ENCODE measurements at places on chromosomes 4 and X.

GRCh38 chr4:8860892-8861575, 10.6 kb downstream of the HMX1 start:
- DNase-seq, result no peak

DNA sequence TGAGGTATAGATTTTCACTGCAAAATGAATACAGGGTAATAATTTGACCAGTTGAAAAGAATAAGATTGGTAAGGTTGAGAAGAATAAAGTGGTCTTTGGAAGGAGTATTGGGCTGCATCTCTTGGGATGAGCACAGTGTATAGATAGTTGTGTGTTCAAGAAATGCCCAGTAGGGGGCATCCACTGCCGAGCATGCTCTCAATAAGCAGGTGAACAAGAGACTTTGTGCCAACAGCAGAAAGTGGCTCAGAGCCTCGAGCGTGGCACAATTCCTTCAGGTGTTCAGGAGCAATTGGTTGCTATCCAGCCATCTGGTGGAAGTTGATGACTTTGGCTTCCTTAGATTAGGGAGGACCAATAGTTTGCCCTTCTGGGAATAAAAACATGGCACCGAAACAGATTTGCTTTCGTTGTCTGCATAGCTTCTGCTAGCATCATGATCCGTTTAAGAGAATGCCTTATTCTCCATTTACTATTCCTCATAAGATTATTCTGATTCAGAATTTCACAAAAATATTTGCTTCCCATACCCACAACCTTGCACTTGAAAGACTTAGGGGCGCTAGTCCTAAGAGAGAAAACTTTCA, 258.1 kb upstream of the NEIL3 start:
- no peak for DNase-seq

DNA sequence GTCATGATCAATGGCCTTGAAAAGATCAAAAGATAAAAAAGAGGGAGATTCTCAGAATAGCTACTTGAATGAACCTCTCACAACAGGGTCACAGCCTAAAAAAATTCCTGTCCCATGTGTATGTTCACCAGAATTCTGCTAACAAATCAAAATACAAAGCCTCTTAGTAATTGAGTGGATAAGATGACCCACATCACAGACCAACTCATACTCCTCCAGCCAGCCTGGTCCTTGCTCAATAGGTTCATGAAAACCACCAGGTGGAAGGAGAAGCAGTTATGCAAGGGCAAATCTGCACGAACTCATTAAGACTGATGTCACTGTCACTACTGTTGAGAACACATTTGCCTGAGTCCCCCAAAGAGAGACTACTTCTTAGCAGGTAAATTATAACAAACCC, 21.5 kb downstream of the WDFY3 start:
- no peak for DNase-seq

DNA sequence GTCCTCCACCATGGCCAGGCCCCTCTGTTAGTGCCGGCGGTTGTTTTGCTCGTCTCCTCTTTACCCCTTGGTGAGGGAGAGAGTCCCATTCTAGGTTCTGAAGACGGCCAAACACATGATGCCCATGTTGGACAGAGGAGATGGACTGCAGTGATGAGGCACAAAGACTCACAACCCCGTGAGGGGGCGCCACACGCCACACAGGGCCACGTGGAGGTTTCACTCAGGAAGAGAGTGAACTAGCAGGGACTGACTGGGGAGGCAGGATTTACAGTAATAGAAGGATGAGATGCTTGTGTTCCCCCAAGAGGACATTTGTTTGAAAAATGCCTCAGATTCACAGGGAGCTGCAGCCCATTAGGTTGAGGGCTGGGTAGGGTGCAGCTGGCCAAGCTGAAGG, 655.3 kb upstream of the FRG1 start:
- no peak for DNase-seq

- no peak for DNase-seq
These were observed 133.5 kb downstream of the BTC start for GRCh38 chr4:74660866-74661265.

GRCh38 chrX:39966176-39966575, 131.6 kb downstream of the BCOR start:
- DNase-seq, result no peak

DNA sequence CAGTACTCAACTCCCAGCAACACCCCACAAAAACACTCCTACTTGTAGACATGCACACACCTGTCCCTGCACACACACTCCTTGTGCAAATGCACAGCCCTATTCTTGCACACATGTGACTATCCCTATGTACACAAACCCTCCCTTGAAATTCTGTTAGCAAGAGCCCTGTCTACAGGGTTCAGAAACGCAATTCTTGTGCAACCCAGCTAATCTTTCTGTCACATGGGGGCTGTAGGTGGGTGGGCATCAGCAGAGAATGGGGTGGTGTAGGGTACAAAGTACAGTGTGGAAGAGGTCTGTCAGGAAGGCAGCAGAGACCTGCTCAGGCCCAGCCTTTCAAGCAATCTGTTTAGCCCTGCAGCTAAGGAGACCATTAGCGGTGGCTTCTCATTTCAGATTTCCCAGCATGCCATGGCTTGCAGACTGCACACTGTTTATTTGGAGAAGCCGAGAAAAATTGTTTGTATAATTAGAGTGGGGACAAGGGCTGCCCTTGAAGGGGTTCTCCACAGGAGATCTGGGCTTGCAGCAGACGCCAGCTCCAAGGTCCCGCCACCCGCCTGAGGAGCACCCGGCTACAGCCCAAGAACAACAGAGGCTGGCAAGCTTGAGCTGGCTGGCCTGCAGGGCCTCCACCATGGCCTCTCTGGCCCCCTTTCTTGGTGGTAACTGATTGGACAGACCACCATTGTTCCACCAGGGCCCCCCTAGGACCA, 144.0 kb upstream of the PJA1 start:
- DNase-seq, result no peak

- no peak for DNase-seq
These were observed 16.5 kb upstream of the SLC25A43 start for GRCh38 chrX:119382606-119383005.

GRCh38 chr4:73721435-73721834, 18.9 kb upstream of the CXCL8 start:
- no peak for DNase-seq

- no peak for DNase-seq
These were observed 706.1 kb upstream of the EPHA5 start for GRCh38 chr4:66376396-66376795.

DNA sequence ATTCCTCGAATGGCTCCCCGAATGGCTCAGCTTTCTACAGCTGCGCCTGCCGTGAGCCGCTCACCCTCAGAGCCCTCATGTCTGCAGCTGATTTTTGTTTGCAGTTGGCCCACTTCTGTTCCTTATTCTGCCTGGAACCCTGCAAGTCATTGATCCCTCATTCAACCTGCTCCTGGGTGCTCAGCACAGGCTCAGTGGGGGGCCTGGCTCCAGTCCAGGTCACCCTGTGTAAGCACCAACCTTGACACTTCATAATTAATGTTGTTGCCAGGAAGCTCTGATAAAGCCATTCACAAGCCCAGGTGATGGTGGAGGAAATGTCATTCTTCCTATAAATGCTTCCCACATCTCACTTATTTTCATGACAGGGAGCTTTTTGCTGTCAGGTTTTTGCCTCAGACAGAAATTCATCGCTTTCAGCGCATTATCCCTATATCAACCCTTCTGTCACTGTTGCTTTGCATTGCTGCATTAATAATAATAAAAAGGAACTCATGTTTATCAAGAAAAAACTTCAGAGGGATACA, 85.7 kb downstream of the F11 start:
- DNase-seq, result no peak

- DNase-seq, result no peak
These were observed 35.4 kb upstream of the BCLAF3 start for GRCh38 chrX:20026278-20026677.

DNA sequence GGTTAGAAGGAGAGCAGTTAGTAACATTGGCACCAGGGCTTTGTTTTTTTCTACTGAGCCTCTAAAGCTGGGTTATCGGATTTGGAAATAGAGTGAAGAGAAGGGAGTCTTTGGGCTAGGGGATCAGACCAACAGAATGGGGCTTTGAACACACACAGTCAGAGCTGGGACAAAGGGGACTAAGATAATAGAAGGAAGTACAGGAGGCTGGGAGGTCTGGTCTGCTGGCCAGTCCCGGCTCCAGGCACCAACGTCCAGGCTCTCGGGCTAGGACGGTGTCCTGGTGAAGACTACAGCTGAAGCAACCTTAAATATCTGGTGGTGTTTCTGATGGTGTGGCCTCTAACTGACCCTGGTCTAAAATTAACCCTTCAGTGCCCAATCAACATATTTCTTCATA, 57.5 kb downstream of the HHIP start:
- DNase-seq, result no peak

DNA sequence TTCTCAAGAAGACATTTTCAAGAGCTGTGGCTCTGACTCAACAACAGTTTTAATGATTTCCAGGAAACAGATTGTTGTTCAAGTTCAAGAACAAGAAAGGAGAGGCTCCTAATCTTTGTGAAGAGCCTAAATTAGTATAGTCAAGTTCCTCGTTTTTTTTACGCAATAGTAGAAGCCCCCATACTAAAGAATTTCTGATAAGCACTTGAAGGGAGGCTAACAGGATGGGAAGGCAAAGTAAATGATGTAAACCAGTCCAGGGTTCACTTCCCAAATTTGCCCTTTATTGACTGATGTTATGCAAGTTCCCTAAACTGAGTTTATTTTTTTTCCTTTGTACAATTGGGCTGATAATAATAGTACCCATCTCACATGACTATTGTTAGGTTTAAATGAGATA, 178.2 kb downstream of the RTL9 start:
- no peak for DNase-seq

GRCh38 chr4:6121941-6122340, 78.4 kb downstream of the JAKMIP1 start:
- DNase-seq, result no peak
